Hematopoietic multipotent progenitor cell treated with erythropoietin and hydrocortisone succinate and interleukin-3 and kit ligand, for 17 days (in vitro differentiated cells): ENCODE measurements at places on chromosomes 4 and X.

DNA sequence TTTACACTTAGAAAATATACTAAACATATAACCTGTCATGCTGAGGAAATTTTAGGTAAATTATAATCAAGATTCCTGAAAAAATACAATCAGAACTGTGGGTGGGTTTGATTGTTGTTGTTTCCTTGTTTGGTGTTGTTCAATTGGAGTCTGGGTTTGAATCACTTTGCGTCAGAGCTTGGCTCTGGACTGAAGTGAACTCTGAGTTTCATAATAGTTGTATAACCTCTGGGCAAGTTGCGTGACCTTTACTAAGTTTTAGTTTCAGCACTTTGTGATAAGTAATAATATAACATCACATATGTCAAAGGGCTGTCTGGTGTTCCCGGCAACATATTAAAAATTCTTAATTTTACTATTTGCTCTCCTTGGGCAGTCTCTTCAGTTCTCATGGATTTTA, 758.1 kb downstream of the RAPGEF2 start:
- no peak for DNase-seq

GRCh38 chrX:118884552-118885138, 61.0 kb downstream of the ZCCHC12 start:
- no peak for DNase-seq

- DNase-seq: no peak
Observed at GRCh38 chr4:20456407-20456806, 204.7 kb downstream of the SLIT2 start.

GRCh38 chr4:25172961-25173915, 13.0 kb upstream of the SEPSECS start:
- DNase-seq: no peak

DNA sequence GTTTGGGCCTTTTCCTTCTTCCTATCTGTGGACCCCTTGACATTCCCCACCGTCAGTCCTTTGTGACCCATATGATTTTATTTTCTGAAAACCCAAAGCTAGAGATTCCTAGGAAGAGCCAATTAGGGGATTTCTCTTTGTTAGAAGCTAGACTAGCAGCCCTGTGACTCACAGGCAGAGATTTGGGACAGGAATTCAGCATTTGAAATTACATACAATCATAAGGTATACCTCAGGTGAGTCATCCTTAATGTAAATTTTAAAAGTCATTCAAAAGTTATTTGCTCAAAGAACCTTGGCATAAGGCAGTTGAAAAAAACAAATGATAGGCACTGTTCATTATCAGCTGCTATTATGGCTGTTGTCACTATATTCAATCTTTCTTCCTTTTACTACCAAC, 40.6 kb downstream of the USP26 start:
- no peak for DNase-seq

- DNase-seq: no peak
Observed at GRCh38 chrX:44747969-44748368, 95.9 kb upstream of the DUSP21 start.

DNA sequence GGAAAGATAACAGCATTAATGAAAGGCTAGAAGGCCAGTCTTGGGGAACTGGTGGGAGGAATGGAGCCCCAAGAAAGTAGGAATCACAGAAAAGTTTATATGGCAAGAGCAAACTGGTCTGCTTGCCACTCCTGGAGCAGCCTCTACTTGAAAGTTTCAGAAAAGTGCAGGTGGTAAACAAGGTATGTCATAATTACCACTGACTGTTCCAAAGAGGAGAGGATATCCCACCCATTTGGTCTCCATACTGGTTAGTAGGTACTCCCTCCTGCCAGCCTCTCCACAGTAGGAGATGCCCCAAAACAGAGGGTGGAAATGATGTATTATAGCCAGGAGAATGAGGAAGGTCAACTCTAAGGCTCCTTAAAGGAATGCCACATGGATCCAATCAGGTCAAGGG, 145.1 kb downstream of the INPP4B start:
- DNase-seq: no peak

DNA sequence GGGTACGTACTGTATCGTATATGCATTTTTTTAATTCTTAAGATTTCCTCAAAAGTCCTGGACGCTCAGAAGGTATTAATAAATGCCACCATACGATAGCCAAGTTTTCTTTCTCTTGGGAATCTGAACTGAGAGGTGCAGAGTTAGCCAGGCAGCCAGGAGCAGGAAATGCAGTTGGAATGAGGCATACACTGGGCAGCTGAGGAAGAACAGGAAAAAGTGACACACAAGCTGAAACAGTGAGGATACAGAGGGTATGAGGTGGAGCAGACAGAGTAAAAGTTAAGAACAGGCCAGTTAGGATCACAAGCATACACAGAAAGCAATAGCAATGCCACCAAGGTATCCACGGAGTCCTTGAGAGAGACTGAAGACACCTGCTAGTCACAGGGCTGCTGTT, 13.4 kb downstream of the UFSP2 start:
- no peak for DNase-seq

DNA sequence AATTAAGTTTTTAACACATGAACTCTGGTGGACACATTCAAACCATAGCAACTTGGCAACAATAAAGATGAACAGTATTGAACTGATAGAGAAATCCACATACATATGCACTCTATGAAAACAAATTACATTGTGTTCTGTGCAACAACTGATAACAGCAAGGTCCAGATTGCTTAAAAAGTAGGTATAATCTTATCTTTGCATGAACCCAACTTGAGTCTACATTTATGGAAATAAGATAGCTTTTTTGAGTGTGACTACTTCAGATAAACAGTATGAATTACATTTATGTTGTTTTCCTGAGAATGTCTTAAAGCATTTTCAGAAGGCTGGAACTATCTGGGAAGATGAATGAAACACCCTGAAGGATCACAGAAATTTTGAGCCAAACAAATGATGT, 212.6 kb upstream of the GK2 start:
- no peak for DNase-seq

GRCh38 chr4:42720533-42720932, 63.6 kb upstream of the ATP8A1 start:
- DNase-seq: no peak

DNA sequence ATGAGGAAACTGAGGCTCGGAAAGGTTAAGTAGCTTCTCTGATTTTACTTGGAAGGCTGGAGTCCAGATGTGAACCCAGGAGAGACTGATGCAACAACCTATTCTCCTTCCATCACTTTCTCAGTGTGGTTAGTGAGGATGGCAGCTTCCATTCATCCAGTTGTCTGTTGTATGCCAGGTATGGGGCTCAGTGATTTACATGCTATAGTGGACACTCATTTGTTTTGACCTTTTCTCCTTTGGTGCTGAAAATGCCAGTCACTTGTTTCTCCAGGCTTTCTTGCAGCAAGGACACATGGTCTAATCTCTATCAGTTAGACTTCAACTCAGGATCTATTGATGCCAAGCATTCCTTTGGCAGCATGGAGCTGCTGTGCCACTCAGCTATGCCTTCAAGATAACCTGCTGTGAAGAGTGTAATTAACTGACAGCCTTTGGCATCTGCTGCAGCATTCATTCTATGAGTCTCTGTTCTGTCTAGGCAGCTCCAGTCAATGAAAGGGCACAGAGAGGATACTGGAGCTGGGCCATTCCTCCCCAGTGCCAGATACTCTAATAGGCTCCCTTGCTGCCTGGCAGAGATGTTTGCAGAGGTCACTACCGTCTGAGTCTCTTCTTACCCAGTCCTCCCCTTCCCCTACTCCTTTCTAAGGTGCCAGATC, 11.0 kb upstream of the CWH43 start:
- DNase-seq: no peak

DNA sequence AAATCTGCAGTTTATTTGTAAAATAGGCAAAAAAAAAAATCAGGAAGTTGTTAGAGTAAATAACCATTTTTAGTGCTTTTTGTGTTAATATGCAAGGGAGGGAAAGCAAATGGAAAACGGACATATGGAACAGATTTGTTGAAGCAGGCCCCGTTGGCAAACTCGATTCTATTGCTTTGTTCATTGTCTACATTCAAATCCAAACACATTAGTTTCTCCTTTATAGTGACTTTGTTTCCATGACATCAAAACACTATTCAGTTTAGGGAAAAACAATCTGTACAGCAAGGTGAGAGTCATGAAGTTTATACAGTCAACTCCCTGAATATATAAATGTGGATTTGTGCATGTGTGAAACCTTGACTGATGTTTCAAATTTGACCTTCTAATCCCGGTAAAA, 142.2 kb downstream of the FAM47A start:
- no peak for DNase-seq

DNA sequence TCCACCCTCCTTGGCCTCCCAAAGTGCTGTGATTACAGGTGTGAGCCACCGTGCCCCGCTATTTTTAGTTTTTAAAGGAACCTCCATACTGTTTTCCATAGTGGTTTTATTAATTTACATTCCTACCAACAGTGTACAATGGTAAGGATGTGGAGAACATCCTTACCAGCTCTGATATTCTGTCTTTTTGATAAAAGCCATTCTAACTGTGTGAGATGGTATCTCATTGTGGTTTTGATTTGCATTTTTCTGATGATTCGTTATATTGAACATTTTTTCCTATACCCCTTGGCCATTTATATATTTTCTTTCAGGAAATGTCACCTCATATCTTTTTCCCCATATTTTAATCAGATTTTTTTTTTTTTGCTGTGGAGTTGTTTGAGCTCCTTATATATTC, 14.2 kb upstream of the TLR2 start:
- no peak for DNase-seq

DNA sequence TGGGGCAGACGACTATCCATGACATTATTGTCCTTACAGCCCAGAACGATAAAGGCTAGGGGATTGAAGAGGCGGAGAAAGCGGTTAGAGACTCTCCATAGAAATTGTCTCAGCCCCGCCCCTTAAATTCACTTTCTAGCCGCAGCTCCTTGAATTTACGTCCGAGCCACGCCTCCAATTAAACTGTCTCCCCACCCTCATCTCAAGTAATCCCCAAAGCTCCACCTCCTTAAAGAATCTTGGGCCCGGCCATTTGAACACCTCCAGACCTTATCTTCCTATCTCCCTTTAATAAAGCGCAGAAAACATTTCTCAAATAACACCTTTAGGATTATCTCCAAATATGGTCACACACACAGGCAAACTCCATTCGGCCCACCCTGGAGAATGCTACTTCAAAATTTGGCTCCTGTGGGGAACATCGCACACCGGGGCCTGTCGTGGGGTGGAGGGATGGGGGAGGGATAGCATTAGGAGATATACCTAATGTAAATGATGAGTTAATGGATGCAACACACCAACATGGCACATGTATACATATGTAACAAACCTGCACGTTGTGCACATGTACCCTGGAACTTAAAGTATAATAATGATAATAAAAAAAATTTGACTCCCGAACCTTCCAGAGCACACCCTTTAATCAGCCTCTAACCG, 7.2 kb upstream of the MAGIX start:
- DNase-seq: peak; percentile 82

DNA sequence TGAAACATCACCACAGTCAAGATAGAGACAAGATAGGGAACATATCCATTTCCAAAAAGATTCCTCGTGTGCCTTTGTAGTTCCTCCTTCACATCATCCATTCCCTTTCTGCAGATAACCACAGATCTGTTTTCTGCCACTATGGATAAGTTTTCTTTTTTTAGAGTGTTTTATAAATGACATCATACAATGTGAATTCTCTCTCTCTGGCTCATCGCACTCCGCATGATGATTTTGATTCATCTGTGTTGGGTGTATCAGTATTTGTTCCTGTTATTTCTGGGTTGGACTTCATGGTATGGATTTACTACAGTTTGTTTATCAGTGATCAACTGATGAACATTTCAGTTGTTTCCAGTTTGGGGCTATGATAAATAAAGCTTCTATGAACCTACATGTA, 23.2 kb upstream of the ANXA3 start:
- DNase-seq: no peak

GRCh38 chrX:80181079-80181478, 166.5 kb downstream of the TBX22 start:
- no peak for DNase-seq

DNA sequence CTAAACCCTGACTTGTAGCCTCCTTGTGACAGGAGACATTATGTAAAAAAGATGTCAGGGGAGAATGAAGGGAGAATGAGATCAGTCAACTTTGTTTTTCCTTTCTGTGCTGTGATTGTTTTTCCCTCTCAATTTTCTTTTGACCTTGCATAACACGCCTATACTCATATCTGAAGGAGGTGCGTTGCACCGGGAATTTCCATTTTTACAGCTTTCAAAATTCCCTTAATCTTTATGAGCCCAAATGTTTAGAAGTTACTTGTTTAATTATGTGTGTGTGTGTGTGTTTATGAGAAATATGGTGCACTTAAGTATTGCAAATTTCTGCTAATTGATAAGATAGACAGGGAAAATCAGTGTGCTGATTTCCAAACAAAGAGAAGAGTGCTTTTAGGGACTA, 21.6 kb downstream of the SYNPO2 start:
- no peak for DNase-seq

- DNase-seq: peak; percentile 19
Observed at GRCh38 chr4:6907658-6908191, 1.9 kb upstream of the TBC1D14 start.

DNA sequence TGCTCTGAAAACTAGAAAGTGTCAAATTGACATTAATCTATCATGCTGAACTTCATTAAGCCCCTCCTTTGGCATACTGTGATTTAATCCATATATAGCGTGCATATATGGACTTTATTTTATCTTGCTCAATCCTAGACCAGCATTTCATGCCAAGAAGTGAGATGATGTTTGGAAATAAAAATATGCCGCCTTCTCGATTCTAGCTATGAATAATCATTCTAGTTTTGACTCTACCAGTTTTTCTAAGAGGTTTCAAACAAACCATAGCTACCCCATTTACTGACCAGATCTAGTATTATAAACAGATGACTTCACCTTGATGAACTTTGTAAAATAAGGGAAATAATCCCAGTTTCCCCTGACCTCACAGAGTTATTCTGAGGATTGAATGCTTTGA, 95.0 kb downstream of the ARX start:
- DNase-seq: no peak

GRCh38 chrX:5397409-5397808, 831.3 kb downstream of the NLGN4X start:
- no peak for DNase-seq

- no peak for DNase-seq
Observed at GRCh38 chr4:24853142-24853541, 57.8 kb downstream of the SOD3 start.
